GM23338 (cell line): ENCODE measurements at places on chromosomes 7 and 10. TPM values are rescaled to one million over a fixed set of nuclear protein-coding genes. Genes with fewer than 3 reads are reported as not detected.

DNA sequence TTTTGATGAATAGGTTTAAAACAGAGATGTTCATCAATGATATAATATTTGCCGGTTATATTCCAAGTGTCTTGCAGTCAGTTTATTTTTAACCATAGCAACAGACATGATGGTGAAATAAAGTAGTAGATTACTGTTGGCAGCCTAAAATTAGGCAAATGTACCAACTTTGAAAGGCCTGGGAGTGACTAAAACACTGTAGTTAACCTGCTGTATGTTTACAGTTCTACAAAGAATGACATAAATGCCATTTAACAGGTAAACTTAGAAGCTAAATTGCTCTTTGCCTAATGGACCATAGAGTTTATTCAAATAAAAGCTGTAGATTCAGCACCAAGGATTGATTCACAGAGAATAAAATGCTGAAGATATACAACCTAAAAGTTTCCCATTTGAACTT is 64.1 kb downstream of the PHTF2 start:
- no peak overlapping the region for H3K4me3 ChIP-seq
- H3K27me3 ChIP-seq = no peaks in the 10 kb centered on the region
- peaks cover 10% of the 10 kb centered on the region for H3K4me1 ChIP-seq
- no peaks in the 10 kb centered on the region for H3K36me3 ChIP-seq

GPR85 gene
- 0.35 and 0.47 TPM in 2 replicates for total RNA-seq

DGKI gene
- total RNA-seq = 0.39 and 1.0 TPM in 2 replicates

DNA sequence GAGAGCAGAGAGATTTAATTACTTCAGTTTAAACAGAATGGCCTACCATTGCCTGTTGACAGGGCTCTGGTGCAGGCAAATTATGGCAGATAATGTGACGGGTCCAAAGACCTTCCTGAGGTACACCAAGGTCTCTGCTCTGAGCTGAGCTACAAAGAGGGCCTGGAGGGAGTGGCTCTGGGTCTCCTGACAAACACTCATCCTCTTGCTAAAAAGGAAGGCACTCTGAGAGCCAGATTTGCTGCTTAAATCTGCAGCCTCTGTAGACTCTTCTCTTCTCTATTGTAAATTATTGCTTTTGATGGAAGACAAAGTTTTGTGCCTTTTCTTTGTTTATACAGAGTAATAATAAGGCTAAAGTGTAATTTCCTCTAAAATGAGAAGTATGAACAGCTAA is 529.5 kb upstream of the FZD8 start:
- H3K36me3 ChIP-seq = no peaks in the 10 kb centered on the region
- H3K4me1 ChIP-seq = peaks cover 48% of the 10 kb centered on the region
- no peaks in the 10 kb centered on the region for H3K27me3 ChIP-seq
- DNase-seq = peak; percentile 36

DNA sequence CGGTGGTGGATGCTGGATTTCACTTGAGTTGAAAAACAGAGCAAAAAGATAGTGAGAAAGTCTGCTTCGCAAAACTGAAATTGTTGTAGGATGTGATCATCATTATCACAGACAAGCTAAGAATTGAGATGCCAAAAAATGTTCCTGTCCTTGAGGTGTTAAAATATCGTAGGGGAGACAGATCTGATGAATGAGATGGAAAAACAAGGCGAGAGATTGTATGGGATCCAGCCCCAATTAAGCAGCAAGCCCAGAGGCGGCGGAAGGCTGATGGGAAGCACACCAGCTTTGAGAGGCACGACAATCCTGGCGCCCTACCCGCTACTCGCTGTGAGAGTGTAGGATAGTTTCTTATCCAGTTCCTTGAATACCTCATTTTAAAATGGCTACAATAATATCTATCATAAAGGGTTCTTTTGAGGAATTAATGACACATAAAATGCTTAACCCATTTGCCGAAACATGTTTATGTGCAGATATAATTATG is 131.1 kb upstream of the PTN start:
- no peak for DNase-seq
- no peaks in the 10 kb centered on the region for H3K4me1 ChIP-seq
- H3K27me3 ChIP-seq = no peaks in the 10 kb centered on the region
- H3K4me3 ChIP-seq = no peak overlapping the region
- H3K27ac ChIP-seq = no peak overlapping the region

GRCh38 chr10:33665501-33665900 is 331.0 kb upstream of the NRP1 start:
- H3K27me3 ChIP-seq = no peaks in the 10 kb centered on the region
- H3K4me1 ChIP-seq = peaks cover 4% of the 10 kb centered on the region; the same call in 1 of the 2 replicates
- no peak overlapping the region for H3K27ac ChIP-seq
- DNase-seq = no peak
- no peak overlapping the region for H3K4me3 ChIP-seq

DNA sequence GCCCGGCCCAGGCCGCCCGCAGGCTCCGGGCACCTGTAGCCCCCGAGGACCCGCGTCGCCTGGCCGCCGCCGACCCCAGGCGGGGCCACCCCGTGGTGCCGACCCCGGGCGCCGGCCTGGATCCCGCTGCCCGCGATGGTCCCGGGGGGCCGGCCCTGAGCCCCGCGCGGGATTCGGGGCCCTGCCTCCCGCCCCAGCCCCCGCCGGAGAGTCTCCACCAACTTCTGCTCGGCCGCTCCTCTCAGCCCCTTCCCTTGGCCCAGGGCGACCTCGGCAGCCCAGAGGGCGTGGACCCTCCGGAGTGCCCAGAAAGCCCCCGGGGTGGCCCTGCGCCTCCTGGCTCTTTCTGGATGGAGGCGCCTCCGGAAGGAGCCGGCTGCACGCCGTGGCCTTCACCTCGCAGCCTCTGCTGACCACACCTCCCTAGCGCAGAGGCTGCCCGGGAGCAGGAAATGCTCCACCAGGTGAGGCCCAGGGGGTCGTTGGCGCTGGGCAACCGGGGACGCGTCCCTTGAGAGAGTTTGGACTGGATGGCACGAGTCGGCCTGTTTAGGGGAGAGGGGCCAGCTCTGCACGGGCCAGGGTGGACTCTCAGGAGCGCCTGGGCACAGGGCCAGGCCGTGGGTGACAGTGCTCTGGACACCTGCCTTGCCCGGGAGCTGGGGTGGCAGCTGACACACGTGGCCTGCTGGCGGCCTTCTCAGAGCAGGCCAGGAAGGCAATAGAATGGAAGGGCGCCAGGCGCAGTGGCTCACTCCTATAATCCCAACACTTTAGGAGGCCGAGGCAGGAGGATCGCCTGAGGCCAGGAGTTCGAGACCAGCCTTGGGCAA is 529 bp downstream of the ZNF853 start:
- H3K27me3 ChIP-seq = no peaks in the 10 kb centered on the region
- H3K36me3 ChIP-seq = no peaks in the 10 kb centered on the region
- peak overlapping the region; percentile 83 for H3K4me3 ChIP-seq
- H3K27ac ChIP-seq = no peak overlapping the region
- peaks cover 13% of the 10 kb centered on the region for H3K4me1 ChIP-seq

- no peak overlapping the region for H3K4me3 ChIP-seq
- no peaks in the 10 kb centered on the region for H3K27me3 ChIP-seq
These were observed 126.0 kb downstream of the SKIDA1 start for GRCh38 chr10:21399392-21400035.

TRIM73 gene
- total RNA-seq = 0.31 and 0.54 TPM in 2 replicates

GRCh38 chr7:118657391-118658005 is 433.0 kb downstream of the ANKRD7 start:
- no peak for DNase-seq
- H3K4me1 ChIP-seq = no peaks in the 10 kb centered on the region
- H3K27ac ChIP-seq = no peak overlapping the region
- no peak overlapping the region for H3K4me3 ChIP-seq

NKX1-2 gene
- 37.0 and 39.4 TPM in 2 replicates for total RNA-seq

DNA sequence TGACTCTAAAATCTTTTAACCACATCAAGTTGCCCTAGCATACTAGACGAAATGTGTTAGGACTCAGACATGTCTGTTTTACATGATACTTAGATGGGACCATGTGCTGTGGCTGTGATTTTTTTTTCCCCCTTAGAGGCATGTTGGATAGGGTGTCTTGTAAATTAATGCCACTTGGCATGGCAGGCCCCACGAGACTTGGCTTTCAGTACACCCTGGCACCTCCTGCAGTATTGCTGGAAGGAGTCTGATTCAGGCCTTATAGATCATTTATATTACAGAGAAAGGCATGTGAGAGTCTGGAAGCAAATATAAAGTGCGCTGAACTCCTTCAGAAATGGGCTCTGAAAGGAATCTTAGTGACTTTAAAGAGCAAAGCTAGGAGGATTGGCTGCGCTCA is 494.1 kb downstream of the SDK1 start:
- no peak overlapping the region for H3K4me3 ChIP-seq
- H3K27me3 ChIP-seq = no peaks in the 10 kb centered on the region
- DNase-seq = no peak
- H3K36me3 ChIP-seq = no peaks in the 10 kb centered on the region
- no peak overlapping the region for H3K27ac ChIP-seq
- H3K4me1 ChIP-seq = no peaks in the 10 kb centered on the region

- H3K4me3 ChIP-seq = no peak overlapping the region
- H3K27ac ChIP-seq = no peak overlapping the region
- H3K36me3 ChIP-seq = no peaks in the 10 kb centered on the region
- no peaks in the 10 kb centered on the region for H3K27me3 ChIP-seq
These were observed 146.6 kb downstream of the C10orf105 start for GRCh38 chr10:71572962-71573361.

- H3K36me3 ChIP-seq = no peaks in the 10 kb centered on the region
- H3K27ac ChIP-seq = no peak overlapping the region
- no peaks in the 10 kb centered on the region for H3K27me3 ChIP-seq
- H3K4me1 ChIP-seq = no peaks in the 10 kb centered on the region
These were observed 259.5 kb upstream of the SLC26A5 start for GRCh38 chr7:103705542-103705941.
